ENCODE measurements at places on chromosomes 5 and 9.

GRCh38 chr9:121937240-121937639 is 155.9 kb downstream of the TTLL11 start:
- no peak for DNase-seq

GRCh38 chr5:10140195-10140973 is 109.3 kb downstream of the ATPSCKMT start:
- no peak for DNase-seq

DNA sequence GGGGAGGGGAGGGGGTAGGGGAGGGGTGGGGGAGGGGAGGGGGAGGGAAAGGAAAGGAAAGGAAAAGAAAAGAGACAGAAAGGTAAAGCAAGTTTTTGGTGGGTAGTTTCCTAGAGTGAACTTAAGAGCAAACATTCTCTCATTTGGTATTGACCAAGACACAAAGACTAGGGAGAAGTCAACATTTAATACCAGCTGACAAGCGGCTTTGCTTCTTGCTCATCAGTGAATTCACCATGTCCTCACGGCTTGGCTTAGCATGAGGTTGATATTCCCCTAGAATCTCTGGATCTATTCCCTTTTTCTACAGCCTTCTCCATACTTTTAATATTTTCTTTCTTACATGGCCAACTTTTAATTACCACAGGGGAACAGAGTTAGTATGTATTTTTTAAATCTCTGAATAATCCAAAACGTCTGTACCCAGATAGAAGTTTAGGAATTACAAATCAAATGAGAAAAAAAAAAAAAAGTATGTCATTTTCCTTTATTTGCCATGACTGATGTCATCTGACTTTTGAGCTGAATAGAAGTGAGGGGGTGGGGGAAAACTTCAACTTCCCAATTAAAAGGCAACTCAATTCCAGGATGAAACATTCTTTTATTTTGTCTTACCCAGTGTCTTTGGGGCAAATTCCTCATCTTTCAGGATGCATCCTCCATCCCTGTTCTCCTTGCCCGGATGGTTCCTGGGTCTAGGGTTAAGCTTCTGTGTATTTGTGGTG is 40.1 kb upstream of the GLIS3 start:
- no peak for DNase-seq

DNA sequence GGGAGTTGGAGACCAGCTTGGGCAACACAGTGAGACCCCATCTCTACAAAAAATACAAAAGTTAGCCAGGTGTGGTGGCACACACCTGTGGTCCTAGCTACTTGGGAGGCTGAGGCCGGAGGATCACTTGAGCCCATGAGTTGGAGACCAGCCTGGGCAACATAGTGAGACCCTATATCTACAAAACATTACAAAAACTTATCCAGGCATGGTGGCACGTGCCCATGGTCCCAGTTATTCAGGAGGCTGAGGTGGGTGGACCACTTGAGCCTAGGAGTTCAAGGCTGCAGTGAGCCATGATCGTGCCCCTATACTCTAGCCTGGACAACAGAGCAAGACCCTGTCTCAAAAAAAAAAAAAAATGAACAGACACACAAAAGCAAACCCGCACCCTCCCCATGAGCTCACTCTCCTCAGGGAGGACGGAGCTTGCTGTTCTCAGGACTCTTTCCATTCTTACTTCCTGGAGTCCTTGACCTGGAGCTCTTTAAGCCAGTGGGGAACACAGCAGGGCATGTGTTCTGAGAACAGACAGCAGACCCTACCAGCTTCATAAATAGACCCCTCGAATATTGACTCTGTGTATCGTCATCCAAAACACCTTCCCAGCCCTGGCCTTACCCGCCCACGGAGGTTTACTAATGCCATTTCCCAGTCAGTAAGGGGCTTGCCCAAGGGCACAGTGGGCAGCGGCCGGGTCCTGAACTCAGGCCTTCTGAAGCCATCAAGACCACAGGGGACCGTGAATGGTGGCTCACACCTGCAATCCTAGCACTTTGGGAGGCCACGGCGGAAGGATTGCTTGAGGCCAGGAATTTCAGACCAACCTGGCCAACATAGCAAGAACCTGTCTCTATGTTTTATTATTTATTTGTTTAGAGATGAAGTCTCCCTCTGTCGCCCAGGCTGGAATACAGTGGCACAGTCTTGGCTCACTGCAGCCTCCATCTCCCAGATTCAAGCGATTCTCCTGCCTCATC is 11.1 kb downstream of the PTGES2 start:
- DNase-seq, result peak; percentile 38

DNA sequence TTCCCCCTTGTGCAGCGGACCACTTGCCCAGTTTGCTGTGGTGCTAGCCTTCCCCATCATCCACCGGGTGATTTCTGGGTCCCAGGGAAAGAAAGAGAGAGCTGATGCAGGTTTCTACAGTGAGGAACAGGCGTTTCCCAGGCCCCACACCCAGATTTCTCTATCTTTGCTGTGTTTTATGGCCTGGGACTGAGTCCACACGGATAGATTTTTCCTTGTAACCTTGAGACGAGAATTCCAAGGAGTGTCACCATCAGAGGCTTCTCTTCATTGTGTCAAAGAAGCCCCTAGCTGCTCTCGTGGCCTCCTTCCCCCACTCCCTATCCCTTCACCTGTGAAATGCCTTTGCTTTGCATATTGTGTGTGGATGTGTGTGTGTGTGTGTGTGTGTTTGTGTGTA is 21.2 kb upstream of the FGFR4 start:
- no peak for DNase-seq

DNA sequence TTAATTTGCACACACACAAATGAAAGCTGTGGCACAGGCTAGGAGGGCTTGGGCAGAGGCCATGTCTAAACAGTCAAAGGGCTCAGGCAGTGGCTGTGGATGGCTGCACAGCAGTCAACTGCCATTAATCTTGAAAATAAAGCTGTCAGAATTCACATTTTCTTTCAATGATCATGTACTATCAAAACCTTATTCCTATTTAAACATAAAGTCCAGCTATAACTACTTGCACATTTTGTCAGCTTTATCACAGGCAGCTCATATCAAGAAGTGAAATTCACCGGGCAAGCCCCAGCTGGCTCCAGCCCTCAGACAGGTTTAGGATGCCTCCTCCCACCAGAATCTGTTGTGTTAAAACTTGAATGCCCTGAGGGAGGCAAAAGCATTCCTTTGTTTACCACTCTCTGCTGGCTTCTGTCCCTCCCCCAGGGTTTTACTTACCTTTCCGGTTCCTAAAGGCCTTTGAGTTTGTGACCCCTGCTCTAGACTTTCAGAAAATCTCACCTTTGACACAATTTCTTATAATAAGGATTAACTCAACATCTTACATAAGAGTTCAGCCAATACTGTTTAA is 54.9 kb upstream of the GRAMD2B start:
- no peak for DNase-seq

GRCh38 chr5:149581192-149581861 is at the start of gene ARHGEF37:
Gene ARHGEF37 (plus strand): TSS chr5:149581498. CDS start chr5:149597770, 16,272 bp downstream.
- peak; percentile 89 for DNase-seq

- DNase-seq, result no peak
Measured at GRCh38 chr9:83688921-83689320, 18.8 kb downstream of the UBQLN1 start.

DNA sequence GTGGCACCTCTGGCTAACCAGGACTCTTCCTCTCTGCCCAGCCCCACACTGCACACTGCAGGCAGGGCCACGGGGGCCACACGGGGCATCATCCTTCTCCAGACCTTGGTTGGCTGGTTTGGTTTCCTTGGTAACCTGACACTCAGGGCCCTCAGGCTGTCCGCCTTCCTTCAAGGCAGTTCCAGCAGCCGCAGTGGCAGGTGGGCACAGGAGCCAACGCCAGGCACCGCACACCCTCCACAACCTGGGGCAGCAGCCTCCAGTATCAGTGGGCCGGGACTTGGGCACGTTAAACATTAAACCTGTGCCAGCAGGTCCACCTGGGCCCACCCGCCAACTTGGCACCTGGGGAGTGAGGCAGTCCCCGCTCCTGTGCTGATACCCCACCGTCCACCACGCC is 1.9 kb downstream of the NPDC1 start:
- no peak for DNase-seq

GRCh38 chr5:574906-575305 is 37.2 kb upstream of the CEP72 start:
- DNase-seq, result no peak

DNA sequence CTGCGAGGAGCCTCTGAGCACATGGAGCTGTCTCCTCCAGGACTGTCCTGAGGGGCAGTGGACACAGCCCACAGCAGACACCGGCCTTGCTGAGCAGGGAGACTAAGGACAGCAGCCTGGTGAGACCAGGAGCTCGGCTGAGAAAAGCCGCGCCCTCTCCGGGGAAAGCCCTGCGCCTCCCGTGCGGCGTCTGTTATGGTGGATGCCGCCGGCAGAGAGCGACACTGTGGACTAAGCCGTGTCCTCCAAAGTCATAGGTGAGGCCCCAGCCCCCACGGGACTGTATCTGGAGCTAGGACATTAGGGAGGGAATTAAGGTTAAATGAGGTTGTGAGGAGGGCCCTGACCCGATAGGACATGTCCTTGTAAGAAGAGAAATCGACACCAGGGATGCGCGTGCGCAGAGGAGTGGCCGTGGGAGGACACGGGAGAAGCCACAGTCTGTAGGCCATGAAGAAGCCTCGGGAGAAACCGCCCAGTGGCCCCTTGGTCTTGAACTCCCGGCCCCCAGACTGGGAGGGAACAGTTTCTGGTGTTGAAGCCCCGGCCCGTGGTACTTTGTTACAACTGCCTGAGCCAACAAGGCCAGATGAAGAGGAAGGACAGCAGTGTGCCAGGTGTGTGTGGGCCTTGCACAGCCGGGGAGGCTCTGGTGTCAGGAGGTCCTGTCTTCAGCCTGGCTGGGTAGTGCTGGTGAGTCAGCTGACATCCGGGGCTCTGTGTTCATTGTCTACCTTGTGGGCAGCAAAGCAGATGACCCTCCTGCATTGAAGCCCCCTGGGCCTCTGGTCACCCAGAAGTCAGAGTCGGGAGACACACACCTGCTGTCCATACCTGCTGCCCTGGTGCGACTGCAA is 22.1 kb downstream of the MRPL36 start:
- no peak for DNase-seq

DNA sequence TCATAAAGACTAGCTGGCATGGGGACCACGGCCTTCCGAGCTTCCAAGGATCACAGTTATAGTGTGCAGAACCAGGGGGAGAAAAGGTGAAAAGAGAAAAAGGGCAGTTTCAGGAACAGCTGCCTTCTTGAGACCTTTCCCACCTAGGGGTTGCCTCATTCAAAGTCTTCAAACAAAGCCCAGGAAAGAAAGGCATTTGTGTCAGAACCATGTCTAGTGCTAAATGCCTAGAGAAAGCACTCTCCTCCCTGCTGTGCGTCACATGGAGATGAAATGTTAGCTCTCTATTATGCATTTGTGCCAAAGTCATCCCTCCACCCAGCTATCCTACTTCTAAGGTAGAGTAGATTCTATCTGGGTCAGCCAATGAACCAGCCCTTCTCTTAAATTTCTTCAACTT is 1037.3 kb upstream of the WWC1 start:
- no peak for DNase-seq

DNA sequence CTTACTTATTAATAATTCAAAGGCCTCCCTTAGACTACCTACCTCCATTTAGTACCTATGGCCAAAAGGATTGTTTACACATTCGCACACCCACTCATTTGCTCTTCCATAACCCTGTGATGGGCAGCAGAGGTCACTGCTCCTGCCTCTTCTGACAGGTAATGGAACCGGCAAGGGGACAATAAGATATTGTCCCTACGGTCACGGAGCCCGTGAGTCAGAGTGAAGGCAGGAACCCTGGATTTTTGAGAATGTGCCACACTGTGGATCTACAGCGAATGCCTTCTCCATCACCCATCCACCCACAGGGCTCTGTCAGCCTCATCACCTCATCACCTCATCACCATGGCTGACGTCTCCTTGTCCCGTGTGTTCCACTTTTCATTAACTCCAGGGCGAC is 132.3 kb downstream of the MYO10 start:
- DNase-seq, result no peak

DNA sequence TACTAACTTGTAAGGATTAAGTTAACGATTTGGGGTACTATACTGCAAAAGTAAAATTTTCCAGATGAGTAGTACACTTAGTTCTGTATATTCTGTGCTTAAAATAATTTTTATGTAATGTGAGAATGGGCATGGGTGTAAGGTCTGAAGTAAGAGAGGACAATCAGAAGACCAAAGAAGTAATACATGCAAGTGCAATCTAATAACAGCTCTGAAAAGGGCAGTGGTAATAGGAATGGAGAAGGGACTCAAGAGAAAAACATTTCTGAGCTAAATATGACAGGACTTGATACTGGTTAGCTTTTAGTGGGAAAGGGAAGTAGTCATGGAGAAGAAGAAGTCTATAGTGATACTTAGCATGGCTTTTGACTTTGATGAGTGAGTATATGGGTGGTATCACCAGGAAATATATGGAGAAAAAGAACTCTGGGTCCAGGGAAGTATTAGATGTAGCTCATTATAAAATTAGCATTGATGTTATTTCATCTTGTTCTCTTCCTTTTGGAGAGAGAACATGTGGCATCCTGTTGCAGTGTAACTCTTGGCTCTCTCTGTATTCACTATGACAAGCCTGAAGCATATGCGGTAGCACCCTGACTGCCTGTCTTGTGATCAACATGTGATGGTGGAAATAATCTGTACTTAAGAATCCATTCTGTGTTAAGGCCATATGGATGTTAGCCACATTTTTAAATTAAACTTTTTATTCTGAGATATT is 60.5 kb downstream of the ERCC6L2 start:
- no peak for DNase-seq

DNA sequence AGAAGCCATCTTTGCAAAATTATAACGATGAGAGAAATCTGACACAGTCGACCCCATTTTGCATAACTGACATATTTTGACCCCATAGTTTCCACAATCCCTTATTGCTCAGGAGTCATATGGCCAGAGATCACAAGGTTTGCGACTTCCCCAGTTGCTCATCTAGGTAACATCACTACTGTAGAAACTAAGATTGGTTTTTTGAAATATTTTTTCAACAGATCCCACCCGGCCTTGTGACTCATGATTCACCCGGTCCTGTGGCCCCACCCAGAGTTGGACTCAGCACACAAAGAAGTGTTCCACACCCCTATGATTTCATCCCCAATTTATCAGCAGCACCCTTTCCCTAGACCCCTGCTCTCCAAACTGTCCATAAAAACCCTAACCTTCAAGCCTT is 50.2 kb downstream of the TIMD4 start:
- no peak for DNase-seq

- no peak for DNase-seq
Measured at GRCh38 chr9:95494416-95495371, 22.1 kb downstream of the PTCH1 start.

DNA sequence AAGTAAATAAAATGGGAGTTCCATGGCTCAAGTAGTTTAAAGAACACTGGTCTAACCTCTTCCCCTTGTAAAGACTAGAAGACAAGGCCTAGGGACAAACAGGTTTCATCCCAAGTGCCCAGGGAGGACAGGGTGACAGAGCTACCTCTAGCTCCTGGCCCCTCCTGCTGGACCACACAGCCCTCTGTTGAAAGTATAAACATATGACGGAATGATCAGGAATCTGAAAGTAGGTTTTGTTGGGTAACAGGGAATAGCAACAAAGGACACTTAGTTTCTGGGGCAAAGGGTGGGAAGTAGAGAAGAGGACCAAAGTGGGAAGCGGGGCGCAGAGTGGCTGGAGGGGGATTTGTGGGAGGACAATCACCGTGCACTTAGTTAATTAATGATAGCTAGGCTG is 67.0 kb upstream of the DAB2IP start:
- DNase-seq, result no peak

All from hematopoietic multipotent progenitor cell treated with erythropoietin and hydrocortisone succinate and interleukin-3 and kit ligand, for 17 days (in vitro differentiated cells).